Left lung (tissue), 14 donors: ENCODE measurements at places on chromosomes 2 and 18.

- DNase-seq = no peak
Observed at GRCh38 chr2:223522796-223523195, 79.4 kb downstream of the SCG2 start.

DNA sequence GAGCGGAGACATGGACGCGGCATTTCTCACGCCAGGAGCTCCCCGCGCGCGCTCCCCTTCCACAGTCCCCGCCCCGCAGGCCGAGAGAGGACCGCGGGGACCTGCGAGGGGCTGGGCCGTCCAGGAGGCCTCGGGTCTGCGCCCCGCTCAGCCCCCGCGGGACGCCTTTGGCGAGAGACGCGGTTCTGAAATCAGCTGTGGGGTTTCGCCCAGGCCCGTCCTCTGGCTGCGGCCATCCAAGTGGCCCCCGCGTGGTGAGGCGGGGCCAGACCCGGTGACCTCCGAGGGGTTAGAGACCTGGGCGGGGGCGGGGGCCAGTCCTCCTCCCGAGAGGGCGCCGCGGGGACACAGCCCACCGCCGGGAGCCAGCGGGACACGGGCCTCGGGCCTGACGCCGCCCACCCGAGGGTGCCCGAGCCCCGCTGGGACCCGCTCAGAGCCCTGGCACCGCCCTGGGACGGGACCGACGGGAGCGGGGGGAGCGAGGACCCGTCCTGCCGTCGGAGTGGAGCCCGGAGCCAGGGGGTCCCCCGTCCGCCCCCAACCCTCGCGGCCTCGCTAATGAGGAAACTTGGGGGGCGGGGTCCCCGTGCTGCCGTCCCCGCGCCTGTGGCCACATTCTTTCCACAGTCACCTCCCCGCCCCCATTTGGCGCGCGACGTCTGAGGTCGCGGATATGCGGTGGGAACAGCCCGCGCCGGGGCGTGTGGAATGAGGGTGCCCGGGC lies 6.1 kb upstream of the SALL3 start:
- no peak for DNase-seq

DNA sequence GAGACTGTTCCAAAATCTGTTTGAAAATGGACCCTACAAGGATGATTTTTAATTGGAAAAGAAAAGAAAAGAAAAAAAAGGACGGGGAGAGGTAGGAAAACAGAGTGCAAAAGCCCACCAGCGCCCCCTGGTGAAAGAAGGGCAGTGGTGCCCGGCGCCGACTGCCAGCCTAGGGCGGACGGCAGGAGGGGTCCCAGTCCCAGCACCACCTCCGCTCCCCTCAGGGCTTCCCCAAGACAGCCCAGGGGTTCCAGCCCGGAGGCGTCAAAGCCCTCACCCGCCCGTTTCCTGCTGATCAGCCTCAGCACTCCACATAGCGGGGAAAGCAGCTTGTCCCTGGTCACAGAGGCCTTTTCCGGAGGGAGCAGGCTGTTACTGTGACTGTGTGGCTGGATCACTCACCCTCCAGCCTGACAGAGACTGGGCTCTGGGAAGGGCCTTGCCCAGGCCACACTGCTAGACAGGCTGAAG lies 213.9 kb downstream of the TFCP2L1 start:
- DNase-seq = peak; percentile 57

DNA sequence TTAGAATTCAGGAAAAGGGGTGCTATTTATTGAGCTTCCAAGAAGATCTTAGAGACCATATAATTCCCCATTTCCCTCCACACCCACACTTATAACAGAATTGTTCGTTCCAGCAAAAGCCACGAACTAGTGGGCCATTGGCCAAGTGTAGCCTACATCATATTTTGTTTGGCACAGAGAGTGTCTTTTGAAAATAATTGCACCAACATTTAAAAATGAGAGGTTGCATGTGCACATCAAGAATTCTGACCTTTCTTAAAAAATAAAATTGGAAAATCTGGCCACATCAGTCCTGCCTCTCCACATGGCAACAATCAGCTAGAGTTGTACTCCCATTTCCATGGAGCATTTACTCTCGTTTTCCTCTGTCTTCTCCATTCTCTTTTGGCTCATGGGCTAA lies 655.5 kb upstream of the FANCL start:
- DNase-seq = no peak

DNA sequence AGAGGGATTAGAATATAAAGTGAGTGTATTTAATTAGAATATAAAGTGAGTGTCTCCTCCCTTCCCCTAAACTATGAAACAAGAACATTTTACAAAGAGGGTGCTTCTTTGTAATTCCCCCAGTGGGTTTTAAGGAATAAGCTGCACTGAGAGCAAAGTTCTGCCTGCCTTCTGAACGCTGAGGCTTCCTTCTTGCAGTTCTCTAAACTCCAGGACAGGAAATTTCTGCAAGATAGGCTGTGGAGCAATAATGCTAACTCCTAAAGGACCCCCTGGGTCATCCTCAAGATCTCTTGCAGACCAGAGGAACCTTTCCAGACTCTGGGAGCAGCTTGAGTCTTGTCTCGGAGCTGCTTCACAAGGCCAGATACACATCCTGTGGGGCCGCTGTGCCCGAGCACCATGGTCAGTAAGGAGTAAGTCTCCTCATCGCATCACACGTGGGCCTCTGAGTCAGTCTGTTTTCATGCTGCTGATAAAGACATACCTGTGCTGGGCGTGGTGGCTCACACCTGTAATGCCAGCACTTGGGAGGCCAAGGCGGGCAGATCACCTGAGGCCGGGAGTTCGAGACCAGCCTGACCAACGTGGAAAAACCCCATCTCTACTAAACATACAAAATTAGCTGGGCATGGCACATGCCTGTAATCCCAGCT lies 87.5 kb upstream of the KCNE4 start:
- DNase-seq = no peak

- DNase-seq = no peak
Observed at GRCh38 chr2:122421775-122422174, 666.3 kb downstream of the TSN start.

GRCh38 chr2:12982149-12982584 lies 265.4 kb downstream of the TRIB2 start:
- DNase-seq = no peak

- DNase-seq = no peak
Observed at GRCh38 chr2:240839152-240840143, 19.4 kb upstream of the KIF1A start.

- DNase-seq = no peak
Observed at GRCh38 chr2:199646439-199646838, 188.7 kb upstream of the SATB2 start.

GRCh38 chr2:1773883-1774282 lies 29.6 kb upstream of the PXDN start:
- no peak for DNase-seq

GRCh38 chr2:136612079-136612478 lies 153.3 kb upstream of the THSD7B start:
- DNase-seq = no peak

GRCh38 chr2:47715552-47715951 lies 67.4 kb upstream of the MSH6 start:
- no peak for DNase-seq

DNA sequence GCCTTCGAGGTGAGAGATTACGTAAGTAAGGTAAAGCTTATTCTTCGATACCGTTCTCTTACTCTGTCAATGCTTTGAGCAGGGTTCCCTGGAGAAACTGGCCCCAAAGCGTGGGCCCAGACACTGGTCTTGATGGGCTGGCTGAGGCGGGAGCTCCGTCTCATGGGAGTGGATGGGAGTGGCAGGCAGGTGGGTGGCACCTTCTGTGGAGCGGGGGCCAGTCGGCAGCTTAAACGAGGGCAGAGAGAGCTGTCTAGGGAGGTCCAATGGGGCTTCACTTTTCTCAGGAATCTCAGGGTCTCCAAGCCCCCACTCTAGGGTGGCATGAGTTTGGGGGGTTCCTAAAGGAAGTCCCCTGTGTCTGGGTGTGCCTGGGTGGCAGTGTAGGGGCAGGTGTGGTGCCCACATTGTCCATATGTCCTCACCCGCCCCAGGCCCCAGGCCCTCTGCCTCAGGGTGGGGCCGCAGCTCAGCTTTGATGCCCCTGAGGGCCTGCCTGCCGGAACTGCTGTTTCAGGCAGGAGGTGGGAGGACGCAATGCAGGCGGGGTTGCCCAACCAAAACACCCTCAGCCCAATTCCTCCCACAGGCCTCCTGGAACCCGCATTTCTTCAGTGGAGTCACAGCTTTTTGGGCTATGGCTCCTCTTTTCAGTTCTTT lies 32.5 kb upstream of the FOSL2 start:
- no peak for DNase-seq

DNA sequence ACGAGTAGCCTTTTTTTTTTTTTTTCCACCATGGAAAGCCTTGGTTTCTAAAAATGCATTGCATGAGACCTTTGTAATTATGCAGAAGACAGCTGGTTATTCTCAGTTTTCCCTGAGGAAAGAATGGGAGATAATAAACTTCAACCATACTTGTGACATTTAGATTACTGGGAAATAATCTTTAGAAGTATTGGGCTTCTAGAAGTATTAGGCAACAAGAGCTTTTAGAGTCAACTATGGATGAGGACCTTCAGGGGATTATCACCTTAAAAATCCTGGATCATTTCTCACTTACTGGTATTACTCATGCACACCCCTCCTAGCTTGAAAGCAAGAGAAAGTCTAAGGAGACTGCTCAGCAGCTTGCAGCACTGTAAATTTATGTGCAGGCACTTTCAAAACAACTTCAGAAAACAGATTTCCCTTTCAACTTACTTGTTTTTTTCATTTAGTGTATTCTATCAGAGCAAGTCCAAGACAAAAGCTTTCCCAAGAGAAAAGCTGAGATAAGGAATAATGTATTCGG lies 175.9 kb downstream of the NRXN1 start:
- DNase-seq = no peak

DNA sequence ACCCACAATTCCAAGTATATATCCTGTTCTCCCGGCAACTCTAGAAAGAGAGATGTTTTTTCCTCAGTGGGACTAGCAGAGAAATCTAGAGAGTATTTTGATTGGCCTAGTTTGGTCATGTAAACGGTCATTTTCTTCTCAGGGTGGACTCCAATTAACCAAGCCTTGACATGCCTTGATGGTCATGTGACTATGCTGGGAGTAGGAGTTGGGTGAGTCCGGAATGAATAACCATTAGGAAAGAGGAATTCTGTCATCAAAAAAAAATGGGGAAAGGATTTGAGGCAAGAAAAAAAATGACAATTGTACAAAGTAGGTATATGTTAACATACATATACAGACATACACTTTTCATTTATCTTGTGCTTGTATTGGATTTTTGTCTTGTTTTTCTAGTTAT lies 248.2 kb upstream of the CDH20 start:
- no peak for DNase-seq

GRCh38 chr2:160432633-160433032 lies 61.0 kb downstream of the RBMS1 start:
- no peak for DNase-seq

DNA sequence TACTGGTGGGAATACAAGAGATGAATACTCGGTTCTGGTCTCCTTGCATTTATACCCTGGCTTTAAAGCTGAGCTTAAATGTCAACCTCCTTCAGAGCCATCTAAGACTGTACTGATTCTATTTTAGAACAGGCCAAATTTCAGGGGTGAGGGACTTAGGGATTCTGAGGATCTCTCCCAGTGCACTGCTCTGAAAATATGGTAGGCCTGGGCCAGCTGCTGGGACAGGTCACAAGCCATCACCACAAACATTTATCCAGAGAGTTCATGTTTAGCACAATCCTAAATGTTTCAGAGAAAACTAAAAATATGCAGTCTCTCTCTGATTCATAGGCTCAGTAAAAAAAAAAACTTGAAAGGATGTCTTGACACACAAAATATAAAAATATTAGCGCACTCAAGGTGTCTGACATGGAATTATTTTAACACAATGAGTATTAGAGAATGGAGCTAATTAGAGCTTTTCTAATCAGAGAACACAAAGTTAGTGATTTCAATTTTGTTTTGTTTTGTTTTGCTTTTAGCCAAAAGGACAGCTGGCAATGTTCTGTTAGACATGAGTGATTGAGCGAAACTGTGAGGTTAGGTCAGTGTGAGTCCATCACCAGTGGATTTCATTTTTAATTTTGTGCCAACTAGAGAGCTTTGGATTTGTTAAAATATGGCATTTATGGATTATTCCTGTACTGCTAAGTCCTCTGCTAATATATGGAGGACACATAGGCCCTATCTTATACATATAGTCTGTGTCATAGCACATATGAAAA lies 38.8 kb downstream of the MFSD6 start:
- DNase-seq = no peak

DNA sequence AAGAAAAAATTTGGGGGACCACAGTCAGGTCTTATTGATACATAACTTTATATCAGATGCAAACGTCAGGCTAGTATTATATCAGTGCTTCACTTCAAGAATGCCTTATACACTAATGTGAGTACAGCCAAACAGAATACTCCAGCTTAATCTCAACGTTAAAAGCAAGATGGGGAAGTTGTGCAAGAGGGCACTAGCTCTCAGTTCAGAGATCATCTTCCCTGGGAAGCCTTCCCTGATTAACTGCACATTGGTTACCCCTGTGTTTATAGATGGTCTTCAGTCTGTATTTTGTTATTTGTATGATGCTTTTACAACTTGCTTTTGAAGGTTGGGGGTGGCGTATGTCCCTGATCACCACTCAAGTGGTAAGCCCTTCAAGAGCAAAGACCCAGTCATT lies 11.4 kb downstream of the EPAS1 start:
- DNase-seq = no peak

DNA sequence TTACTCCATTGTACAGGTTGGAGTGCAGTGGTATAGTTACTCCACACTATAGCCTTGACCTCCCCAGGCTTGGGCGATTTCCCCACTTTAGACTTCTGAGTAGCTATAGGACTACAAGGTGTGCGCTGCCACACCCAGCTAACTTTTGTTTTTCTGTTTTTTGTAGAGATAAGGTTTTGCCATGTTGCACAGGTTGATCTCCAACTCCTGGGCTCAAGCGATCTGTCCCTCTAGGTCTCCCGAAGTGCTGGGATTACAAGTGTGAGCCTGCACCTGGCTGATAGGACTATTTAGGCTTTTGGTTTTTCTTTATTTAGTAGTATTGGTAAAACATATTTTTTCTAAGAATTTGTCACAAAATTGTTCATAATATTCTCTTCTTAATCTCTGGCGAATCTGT lies 121.7 kb downstream of the PHLPP1 start:
- DNase-seq = no peak

DNA sequence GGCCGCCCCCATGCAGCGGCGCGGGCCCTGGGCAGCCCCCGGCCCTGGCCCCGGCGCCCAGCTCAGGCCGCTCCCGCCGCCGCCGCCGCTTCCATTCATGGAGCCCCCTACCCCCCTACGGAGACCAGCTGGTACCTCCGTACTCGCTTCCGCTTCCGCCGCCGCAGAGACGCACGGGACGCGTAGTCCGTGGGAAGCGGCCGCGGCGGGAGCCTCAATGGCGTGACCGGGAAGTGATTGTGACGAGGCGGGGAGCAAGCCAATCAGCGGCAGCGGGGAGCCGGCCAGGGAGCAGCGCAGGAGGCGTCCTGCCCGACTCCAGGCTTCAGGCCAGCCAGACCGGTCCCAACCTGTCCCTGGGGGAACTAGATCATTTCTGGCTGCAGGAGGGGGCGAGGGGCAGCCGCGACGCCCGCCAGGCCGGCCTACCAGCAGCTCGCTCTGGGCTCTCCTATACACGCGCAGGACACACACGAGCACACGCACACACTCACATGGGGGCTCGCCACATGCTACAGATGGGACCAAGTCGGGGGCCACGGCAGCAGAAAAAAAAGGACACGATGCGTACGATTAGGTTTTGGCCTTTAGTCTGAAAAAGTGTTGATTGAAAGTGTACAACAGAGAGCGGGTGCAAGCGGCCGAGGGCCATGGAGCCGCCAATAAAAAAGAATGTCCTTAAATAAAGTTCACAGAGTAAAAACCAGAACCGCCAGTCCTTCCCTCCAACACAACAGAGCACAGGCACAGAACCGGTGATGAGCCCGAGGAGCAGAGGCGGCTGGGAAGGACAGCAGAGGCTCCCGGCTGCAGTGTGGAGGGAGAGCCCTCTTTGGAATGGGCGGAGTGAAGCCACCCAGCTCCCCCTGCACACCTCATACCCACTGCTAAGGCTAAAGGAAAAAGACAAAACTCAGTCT lies at the start of gene ZNF513:
Gene ZNF513 (minus strand): TSS at position 109 of the 920 bp plus-strand sequence. CDS start 208 bp downstream, outside the sequence.
- DNase-seq = peak; percentile 97
